ENCODE measurements at places on chromosomes 5 and 9.

- DNase-seq: no peak
These were observed 93.7 kb upstream of the PHYKPL start for GRCh38 chr5:178326374-178326715.

DNA sequence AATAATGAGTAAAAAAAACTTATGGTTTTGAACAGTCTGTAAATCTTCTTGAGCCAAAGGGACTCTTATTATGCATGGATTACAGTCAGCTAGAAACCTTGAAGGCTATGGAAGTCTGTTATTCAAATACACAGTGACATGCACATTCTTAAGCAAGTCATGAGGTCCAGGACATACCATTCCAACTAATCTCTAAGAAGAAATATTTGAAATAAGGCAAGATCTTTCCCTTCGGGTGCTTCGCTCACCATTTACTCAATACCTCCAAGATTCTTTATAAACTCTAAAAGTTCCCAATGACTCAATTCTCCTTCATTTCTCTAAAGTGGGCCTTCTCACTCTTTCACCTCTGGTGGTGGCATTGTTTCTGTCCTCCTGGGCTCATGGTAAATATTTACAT lies 811.0 kb downstream of the NR2F1-AS1 start:
- no peak for DNase-seq

- peak; percentile 7 for DNase-seq
These were observed 1.2 kb downstream of the GOLPH3 start for GRCh38 chr5:32172923-32173266.

DNA sequence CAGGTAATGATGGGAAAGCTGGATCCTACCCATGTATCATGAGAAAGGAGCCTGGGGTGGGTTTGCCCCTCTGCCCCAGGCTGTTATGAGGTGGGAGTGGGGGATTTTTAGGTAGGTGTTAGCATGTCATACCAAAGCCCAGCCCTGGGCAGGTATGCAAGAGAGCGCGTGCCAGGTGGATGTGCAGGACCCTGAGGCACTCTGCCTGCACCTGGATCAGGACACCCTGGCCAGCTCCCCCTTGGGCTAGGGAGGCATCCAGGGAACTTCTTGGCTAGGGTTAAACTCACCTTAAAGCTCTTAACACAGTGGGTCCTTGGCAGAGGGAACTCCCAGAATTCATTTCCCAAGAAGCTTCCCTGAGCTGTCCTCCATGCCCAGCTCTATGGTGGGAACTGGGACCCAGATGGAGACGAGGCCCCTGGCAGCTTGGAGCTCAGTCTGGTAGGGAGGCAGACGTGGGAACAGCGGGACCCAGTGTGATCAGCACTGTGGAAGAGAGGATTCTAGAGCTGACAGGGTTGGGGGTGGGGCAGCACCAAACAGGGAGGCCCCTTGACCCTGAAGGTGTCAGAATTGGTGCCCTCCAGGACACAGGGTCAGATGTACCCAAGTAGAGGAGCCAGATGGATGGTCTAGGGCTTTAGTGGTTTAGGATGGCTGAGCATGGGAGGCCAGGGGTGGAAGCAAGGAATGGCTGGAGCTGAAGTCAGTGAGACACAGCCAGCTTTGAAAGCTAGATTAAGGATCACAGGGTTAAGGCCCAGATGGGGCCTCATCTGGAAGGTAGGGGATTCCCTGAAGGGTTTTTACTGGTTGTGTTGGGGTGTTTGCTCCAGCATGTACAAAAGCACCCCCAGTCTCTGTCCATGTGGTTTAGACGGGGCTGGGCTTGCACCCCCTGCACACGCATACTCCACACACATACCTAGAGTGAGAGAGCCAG lies 2.2 kb upstream of the PRR7 start:
- no peak for DNase-seq

DNA sequence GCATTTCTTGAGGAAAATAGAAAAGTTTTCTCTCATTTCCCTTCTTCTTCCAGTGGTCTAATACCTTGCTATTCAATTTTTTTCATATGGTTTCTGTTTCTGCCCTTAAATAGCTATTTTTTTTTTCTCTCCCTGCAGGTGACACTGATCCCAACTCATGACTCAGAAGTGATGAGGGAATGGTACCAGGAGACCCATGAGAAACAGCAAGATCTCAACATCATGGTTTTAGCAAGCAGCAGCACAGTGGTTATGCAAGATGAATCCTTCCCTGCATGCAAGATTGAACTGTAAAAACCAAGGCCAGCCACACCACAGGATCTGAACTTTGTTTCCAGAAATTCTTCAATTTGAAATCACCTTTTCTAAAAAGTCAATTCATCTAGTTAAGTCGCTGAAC lies 97.7 kb downstream of the MAP1B start:
- no peak for DNase-seq

GRCh38 chr5:133637206-133637605 lies 24.9 kb upstream of the FSTL4 start:
- no peak for DNase-seq

DNA sequence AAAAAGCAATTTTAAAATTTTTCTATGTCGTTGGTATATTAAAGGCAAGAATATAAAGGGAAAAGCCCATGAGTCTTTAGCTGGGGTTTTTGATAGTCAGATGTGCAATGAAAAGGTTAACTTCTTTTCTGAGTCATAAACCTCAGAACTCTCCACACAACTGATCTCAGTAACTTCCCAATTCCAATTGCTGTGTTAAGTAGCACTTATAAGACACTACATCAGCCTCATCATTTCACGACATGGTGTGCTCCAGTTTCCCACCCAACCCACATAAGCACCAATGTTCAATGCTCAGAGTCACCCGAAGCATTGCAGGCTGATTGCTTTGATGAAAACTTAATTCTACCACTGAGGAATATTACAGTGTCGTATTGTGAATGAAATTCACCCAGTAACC lies 155.8 kb downstream of the TSSK1B start:
- no peak for DNase-seq

DNA sequence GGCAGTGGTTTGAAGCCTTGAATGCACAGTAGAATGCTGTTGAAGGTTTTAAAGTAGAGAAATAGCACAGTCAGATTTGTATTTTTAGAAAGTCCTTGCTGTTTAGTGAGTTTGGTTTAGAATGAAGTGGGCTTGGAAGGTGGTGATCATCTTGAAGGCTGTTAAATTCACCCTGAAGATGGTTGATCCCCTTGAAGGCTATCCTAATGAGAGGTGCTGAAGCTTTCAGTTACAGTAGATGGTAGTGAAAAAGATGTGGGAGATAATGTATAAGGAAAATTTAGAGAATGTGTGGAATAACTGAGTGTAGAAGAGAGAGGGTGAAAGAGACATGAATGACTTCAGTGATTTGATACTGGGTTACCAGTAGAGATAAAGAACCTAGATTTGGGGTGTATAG lies 16.0 kb downstream of the TENT2 start:
- DNase-seq: no peak

GRCh38 chr9:80359941-80360881 lies 788.4 kb downstream of the TLE4 start:
- no peak for DNase-seq

- DNase-seq: no peak
These were observed 47.4 kb downstream of the FBXL7 start for GRCh38 chr5:15547261-15547839.

DNA sequence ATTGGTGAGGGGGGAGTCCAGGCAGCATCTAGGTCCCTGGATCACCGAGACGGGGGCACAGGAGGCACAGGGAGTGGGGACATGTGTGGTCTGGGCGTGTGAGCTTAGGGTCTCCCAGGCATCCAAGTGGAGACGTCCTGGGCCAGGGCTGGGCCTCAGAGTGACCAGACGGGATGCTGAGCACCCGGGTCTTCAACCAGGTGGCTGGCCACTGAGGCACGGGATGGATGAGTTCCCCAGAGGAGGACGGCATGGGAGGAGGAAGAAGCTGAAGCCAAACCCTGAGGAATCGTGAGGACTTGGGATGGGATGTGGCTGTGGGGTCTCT lies 88.0 kb downstream of the LMX1B start:
- DNase-seq: no peak

GRCh38 chr5:131548176-131548575 lies 86.9 kb downstream of the RAPGEF6 start:
- no peak for DNase-seq

DNA sequence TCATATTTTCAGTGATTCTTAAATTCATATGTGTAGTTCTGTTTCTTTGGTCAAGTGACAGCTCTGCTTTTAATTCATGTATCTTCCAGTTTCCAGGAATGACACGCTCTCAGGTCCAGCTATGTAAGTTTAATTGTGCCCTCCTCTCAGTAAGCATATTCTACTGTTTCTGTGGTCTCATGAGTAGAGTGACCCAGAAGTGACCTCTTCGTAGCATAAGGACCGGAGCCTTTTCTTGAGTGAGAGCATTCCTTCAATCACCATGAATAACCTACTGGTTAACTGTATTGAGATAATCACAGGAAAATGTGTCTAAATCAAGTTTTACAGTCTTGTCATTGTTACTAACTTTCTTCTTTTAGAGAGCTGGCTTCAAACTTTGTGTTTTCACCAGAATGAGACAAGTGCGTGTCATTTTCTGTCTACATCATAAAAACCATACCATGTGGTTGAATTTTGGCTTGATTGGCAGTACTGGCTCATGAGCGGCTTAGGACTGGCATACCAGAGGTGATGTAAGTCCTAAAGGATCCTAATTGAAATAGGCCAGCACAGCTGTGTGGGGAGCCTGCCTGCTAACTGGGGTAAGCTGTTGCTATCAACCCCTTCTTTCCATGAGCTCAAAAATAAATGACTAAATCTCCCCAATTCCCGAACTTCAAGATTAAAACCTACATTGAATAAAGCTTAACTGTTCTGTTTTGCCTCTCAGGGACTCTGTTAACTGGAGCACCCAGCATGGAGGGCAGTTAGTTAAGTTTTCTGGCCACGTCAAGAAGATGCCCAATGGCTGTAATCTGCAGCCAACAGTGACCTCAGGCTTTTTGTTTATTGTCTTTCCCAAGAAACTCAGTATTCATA lies 4.8 kb downstream of the ADAMTSL1 start:
- DNase-seq: no peak

- DNase-seq: no peak
These were observed 34.7 kb downstream of the RNF145 start for GRCh38 chr5:159174511-159175168.

- DNase-seq: no peak
These were observed 15.3 kb downstream of the TNFSF15 start for GRCh38 chr9:114790521-114790920.

DNA sequence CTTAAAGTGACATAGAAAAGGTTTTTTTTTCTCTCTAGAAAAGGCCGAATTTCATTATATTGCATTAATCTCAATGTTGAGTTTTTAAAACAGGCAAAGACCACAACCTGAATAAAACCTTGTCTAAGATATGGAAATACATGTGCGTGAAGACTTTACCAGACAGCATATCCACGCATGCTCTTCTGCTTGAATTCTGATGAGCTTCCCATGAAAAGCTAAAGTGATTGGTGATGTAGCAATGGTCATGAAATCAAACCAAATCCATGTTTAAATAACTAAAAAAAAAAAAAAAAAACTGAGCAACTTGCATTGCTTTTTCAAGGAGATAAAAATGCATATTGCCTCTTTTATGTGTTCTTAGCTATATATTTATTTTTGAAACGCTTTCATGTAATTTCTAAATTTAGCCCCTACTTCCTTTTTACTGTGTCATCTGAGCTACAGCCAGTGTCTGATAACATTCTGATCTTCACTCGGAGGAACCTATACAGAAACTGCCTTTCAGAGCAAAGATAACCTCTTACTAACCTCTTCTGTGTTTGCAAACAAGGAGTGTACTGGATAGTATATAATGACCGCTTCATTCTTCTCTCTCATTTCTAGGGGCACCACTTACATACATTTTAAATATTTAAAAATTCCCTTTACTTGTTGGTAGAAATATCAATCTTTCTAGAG lies 179.1 kb upstream of the GNA14 start:
- no peak for DNase-seq

DNA sequence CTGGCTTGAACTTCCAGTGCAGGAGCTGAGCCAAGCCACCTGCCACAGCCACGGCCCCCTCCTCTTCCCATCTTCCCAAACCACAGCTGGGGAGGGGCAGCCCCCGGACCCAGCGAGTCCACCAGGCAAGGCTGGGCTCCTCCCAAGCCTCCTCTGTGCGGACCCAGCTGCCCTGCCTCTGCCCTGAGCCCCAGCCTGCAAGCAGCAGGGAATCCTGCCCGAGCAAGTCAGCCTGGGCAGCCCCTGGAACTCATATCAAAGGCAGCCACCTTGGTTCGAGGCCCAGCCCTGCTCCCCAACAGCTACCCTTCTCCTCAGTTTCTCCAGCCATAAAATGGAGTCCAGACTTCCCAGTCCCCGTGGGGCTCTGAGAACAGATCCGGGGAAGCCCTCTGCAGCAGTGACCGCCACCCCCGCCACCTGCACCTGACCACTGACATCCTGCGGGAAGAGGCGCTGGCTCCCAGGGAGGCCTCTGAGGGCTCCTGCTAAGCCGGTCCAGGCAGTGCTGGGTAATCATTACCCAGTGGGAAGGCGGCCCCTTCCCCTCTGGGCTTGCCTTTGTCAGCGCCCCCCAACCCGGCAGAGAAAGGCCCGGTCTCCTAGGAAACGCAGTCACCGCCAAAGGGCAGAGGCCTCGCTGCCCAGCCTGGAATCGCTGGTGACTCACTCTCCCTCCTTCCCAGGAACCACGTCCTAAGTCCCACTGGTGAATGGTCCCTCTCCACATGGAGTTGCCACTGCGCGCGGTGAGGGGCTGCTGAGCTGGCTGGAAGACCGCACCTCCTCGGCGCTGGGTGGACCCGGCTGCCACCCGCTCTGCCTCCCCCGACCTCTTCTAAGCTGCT lies 1.5 kb downstream of the VAV2 start:
- DNase-seq: peak; percentile 84

GRCh38 chr5:21013237-21013636 lies 1025.2 kb upstream of the CDH18 start:
- no peak for DNase-seq

DNA sequence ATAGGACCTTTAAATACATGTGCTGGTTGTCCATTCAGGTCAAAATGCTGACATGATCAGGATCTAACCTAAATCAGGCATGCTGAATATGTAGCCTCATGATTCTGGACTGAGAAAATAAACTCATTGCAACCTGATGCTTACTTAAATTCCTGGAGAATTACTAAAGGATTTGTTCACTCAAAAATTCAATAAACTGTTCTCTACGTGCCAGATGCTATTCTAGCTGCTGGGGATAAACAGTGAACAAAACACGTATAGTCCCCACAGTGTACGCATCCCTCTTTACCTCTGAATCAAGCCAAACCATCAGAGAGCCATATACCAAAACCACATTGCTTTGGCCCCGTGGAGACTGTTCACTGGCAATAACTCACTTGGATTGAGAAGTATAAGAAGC lies 6.1 kb downstream of the SCAI start:
- DNase-seq: no peak

GRCh38 chr5:146726020-146726419 lies 152.5 kb downstream of the PPP2R2B start:
- DNase-seq: no peak

Data from right atrium auricular region (tissue), 2 donors.